Activated CD4-positive, alpha-beta T cell treated with anti-CD3 and anti-CD28 coated beads, Interleukin-2, amount 50 U/mL, for 48 hours (primary cell): ENCODE measurements at places on chromosomes 1 and 21.

DNA sequence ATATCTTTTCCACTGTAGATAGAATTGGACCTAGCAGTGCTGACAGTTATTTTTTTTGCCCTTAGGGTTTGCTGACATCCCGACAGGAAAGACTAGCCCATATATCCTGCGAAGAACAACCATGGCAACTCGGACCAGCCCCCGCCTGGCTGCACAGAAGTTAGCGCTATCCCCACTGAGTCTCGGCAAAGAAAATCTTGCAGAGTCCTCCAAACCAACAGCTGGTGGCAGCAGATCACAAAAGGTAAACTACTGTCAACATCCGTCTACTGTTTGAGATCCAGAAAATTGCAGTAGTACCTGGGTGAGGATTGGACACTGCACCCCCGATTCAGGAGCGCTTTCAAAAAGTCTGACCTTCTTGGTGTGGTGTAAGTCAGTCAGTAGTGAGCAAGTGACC lies 55.8 kb downstream of the CENPF start:
- no peak for DNase-seq

- no peak for DNase-seq
Measured at GRCh38 chr1:102863704-102864103, 244.6 kb downstream of the COL11A1 start.

GRCh38 chr1:14011888-14012287 lies 311.9 kb downstream of the PRDM2 start:
- no peak for DNase-seq

DNA sequence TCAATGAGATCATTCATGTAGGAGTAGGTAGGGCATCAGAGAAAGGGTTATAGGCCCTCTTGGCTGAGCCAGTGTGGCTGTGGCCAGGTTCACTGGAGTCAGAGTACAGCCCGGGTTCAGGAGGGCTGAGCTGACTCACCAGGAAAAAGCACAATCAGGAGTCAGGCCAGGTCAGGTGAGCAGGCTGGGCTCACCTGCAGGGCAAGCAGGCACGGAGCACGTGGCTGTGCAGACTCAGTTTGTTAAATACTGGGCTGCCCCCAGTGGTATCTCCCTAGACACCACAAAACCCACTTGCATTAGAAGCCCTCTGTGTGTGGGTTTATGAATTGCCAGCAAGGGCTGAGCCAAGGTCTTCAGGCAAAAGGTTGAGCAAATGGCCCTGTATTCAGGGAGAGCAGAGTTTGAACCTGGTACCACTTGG lies 122.1 kb upstream of the SERBP1 start:
- no peak for DNase-seq

GRCh38 chr1:226973898-226974543 lies 33.9 kb downstream of the COQ8A start:
- no peak for DNase-seq

DNA sequence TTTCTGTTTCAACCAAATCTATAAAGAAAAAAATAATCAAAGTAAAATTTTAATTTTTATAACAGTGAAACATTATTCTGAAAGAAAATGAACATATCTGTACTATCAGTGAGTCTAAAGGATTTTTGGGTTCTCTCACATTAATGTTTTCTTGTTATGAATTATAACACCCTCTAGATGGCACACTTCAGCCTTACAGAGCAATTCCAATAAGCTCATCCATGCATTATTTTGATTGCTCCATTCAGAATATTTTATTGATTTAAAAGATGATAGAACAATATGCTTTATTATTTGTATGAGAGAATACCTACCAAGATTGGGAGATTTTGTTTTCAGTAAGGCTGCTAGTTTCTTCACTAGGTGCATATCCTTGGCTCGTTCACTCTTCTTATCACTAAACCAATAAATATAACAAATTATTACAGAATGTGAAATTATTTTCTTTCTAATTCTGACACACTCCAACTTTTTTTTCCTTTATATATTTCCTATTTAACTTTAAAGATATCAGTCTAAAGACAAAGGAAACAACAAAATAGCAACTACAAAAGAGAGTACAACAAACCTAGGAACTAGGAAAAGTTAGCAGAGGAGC lies 82.4 kb downstream of the RAB3GAP2 start:
- DNase-seq, result no peak

- DNase-seq, result no peak
Measured at GRCh38 chr1:177200290-177200689, 29.5 kb downstream of the BRINP2 start.

- DNase-seq, result no peak
Measured at GRCh38 chr1:48603222-48603621, 131.2 kb upstream of the SPATA6 start.

GRCh38 chr1:44642255-44642654 lies 32.0 kb downstream of the TMEM53 start:
- DNase-seq, result no peak

DNA sequence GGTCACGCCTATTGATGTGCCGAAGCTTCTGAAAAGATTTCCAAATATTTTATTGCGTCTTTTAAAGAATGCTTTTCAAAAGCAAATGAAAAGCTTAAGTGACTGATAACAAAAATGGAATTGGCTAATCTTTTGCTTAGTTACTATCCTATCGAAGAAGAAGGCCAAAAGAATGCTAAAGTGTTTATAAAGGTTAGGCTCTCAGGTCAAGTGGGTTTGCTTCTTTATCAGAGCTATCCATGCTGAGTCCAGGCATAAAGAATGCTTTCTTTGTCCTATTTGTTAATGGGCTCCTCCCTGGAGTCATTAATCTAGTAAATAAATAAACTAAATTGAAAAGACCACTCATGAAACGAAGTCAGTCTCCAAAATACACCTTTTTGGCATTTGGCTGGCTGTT lies 133.4 kb upstream of the LYPLAL1 start:
- no peak for DNase-seq

GRCh38 chr1:169305948-169306347 lies 61.6 kb downstream of the NME7 start:
- no peak for DNase-seq

GRCh38 chr1:150626150-150626549 lies 3.3 kb downstream of the ENSA start:
- peak; percentile 74 for DNase-seq

GRCh38 chr1:30615816-30616590 lies 107.4 kb downstream of the MATN1 start:
- DNase-seq, result no peak

GRCh38 chr1:23343221-23344110 lies 618 bp downstream of the HNRNPR start:
- DNase-seq, result peak; percentile 74

- no peak for DNase-seq
Measured at GRCh38 chr1:53083636-53084588, 21.9 kb downstream of the PODN start.

DNA sequence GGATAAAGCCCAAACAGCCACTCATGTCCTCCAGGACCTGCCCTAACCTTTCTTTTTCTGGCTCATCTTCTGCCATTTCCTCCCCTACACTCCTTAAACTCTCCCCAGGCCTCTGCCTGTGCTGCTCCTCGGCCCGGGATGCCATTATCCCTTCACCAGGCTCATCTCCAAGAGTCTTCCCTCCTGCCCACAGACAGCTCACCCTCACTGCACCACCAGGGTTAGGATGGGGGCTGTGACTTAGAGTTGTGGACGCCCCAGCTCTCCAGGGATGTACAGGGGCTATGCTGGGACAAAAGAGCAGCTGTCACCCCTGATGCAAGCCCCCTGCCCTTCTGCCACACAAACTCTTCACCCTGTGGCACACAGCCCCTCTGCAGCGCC lies 32.0 kb downstream of the TTC39A start:
- DNase-seq, result no peak

- peak; percentile 52 for DNase-seq
Measured at GRCh38 chr1:97920276-97920831, 480 bp downstream of the DPYD start.

DNA sequence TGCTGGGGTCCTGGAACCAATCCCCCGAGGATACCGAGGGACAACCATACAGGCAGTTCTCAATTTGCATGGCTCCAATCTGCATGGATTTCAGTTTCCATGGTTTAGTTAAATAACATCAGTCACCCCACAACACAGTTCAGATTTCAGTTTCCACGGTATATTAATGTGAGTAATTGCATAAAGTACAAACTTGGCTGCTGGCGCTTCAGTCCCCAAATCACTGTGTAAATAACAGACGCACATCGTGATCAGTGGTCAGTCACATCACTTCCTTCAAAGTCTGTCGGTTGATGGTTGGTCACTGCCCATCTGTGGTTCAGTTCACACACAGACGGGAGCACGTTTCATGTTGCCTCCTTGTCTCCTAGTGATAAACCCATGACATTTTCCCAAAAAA lies 66.4 kb upstream of the LPGAT1 start:
- no peak for DNase-seq

DNA sequence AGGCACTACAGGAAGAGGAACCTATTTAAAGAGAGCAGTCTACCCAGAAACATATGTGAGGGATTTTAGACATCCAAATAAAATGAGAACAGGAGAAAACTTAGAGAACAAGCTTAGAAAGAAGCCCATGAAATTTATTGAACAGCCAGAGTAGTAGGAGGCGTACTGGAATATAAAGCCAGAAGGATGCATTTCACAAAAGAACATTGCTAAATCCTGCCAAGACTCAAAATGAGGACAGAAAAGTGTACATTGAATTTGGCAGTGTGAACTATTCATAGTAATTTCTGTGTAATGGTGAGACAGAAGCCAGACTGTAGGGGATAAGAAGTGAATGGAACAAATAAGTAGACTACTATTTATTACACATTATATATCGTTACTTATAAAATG lies 22.5 kb downstream of the CEPT1 start:
- no peak for DNase-seq

- peak; percentile 55 for DNase-seq
Measured at GRCh38 chr1:155083865-155084721, 5.5 kb downstream of the EFNA3 start.

DNA sequence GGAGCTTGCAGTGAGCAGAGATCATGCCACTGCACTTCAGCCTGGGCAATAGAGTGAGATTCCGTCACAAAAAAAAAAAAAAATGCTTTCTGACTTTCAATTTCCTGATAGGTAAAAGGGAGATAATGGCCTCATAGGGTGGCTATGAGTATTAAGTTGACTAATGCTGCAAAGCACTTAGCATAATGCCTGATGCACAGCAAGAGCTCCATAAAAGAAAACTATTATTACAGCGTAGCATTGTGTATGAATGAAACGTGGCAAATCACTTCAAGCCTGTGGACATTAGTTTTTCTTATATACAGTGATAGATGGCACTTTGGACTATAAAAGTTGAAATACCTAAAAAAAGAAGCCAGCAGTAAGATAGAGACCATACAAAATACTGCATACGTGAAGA lies 16.8 kb downstream of the FNDC7 start:
- DNase-seq, result no peak

DNA sequence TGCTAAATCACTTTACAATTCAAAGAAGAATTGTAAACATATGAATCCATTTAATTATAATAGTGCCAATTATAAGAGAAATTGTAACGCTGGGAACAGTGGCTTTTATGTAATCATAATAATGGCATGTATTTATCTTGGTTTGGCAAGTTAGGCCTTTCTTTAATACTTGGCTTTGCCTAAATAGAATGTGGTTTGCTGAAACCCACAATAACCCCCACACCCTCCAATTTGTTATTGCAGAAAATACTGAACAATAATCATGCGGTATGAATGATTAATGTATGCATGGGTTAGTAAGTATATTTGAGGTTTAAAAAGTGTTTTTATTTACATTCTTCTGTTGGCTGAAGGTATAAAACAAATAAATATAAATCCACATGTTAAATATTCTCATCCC lies 138.2 kb downstream of the NFIA start:
- DNase-seq, result no peak

- DNase-seq, result peak; percentile 55
Measured at GRCh38 chr1:31771891-31772668, 7.9 kb upstream of the ADGRB2 start.

GRCh38 chr1:64961923-64962322 lies 4.4 kb downstream of the JAK1 start:
- no peak for DNase-seq

GRCh38 chr1:101043776-101044175 lies 18.2 kb upstream of the DPH5 start:
- no peak for DNase-seq

DNA sequence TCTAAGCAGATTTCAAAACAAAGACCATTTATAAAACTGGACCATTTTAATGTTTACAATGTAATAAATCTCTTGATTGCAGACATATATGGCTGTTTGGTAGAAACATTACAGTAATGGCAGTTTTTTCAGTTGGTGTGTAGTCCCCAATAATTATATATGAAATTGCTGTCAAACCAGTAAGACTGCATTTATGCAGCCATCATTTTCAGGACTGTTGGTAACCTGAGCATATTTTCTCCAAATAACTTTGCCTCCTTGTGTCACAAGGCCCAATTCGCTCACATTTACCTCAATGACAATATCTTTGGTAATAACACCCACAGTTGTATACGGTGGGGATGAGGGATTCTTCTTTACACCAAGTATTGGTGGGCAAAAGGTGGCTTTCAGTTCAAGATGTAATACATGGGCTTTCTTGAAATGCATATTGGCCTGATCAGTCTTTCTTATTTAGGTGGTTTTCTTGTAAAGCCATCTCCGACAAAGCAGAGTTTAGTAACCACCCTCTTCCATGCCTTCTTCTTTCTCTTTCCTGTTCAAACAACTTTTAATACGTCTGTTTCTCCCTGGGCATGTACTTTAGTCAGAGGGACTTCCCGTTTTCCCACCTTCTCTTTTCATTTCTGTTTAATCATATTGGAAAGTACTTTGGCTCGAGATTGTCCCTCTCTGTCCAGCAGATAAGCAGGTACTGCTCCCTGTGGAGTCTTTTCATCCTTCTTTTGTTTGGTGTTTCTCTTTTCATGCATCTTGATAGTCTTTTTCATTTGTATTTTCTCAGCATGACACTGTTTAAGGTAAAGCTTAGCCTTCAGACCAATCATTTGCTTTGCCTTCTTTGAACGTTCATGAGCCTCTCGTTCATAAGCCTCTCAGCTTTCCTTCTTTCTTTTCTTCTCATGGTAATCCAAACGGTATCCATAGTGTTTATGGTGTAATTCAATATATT lies 30.4 kb downstream of the ATP2B4 start:
- DNase-seq, result no peak

DNA sequence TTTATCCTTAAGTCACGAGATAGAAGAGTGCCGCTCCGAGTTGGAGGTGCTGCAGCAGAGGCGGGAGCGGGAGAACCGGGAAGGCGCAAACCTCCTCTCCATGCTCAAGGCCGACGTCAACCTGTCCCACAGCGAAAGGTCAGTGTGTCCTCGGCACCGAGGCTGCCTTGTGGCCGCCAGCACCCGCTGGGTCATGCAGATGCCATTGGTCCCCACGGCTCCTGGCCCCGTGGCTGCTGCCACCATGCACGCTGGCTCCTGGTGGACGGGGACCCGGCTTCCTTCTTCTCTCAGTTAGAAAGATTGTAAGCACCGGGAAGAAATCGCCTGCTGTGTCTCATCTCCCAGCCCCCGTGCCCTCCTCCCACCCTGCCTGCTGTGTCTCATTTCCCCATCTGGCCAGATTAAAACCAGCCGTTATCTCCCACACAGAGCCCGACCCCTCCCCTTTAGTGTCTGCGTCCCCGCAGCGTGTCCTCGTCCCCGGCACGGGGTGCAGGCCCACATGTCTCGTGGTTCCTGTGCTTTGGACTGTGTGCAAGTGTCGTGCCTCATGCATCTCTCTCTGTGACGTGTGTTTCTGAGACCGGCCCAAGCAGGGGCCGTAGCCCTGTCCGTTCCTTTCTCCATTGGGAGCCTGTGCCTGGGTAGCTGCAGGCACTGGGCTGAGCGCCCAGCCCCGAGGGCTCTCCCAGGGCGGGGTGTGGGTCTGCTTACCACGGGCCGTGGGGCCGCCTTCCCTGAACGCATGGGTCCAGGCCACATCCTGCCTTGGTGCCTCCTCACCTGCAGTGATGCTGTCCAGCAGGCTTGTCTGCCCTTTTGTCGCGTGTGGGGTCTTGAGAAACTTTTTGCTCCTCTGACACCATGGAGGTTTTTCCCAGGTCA lies 62.1 kb downstream of the PCNT start:
- no peak for DNase-seq
